ENCODE measurements at places on chromosomes 7 and 10. TPM values are rescaled to one million over a fixed set of nuclear protein-coding genes. Genes with fewer than 3 reads are reported as not detected.

DNA sequence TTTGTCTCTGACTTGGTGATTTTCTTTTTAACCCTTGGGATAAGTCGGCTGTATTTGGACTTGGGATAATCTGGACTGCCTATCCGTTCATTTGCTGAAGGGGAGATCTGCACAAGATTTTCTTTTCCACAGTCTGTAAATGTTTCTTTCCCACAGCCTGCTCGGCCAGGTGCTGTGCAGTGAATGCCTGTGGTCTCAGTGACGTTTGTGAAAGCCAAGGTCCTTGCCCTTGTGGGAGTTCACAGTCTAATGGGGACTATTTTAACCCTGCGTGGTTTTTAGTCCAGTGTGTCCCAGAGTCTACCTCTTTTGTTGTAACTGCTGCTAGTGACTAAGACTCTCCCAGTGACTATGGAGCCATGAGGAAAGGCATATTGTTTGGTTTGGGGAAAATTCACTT is 8.9 kb downstream of the PNLIP start:
- ATAC-seq: no peak

GRCh38 chr7:90708841-90709317 is 112.8 kb downstream of the CDK14 start:
- peak; percentile 27 for ATAC-seq

DNA sequence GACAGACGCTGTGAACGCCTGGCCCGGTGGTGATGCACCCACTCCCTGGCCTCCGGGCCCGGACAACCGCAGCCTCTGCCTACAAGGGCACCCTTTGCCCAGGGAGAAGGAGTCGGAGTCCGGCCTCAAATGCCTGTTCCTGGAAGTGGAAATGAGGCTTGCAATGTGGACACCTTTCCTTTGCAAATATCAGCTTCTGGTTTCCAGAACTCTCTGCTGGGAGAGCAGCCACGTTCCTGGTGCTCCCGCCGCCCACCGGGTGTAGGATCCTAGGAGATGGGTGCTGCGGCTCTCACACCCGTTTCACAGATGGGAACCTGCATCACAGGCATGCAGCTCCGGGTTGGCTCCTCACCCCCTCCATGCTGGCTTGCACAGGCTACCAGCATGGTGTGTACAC is 2.9 kb downstream of the FOXL3 start:
- ATAC-seq: no peak

Gene CALD1
- total RNA-seq: 10.5 TPM

Gene LRMDA
- 1.3 TPM for total RNA-seq
